Stimulated activated effector memory CD8-positive, alpha-beta T cell treated with anti-CD3 and anti-CD28 coated beads, Interleukin-12 subunit alpha, Interleukin-12 subunit beta, amount 100 ng/mL, for 72 hours (primary cell): ENCODE measurements at places on chromosomes 12 and 14.

- no peak for DNase-seq
Observed at GRCh38 chr12:93325855-93326254, 51.9 kb upstream of the NUDT4 start.

DNA sequence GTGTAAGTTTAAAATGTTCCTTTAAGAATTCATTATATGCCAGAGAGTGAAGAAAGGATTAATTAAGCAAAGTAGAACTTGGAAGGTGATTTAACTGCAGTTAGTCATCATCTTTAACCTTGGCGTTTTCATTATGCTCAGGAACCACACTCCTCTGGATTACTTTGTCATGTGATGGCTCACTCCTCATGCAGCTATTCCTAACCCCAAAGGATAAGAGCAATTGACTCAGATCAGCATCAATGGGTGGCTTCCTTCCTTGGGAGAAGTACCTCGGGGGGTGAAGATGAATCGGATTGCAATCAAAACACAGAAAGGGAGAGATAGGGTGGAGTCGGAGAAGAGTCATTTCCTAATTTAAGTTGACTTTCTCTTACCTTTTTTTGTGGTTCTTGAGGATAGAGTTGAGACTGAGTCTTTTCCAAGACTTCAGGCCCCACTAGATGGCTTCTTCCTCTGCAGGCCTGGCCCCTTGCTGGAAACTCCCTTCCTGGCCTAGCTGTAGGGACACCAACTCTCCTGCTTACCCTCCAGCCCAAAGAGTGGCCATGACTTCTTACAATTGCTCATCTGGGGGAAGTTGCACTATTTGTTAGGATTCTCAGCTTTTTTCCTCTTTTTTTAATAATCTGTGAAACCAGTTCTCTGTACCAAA is 238.6 kb upstream of the DDHD1 start:
- no peak for DNase-seq

GRCh38 chr12:14984766-14985285 is 12.0 kb downstream of the PDE6H start:
- DNase-seq: no peak

- DNase-seq: no peak
Observed at GRCh38 chr14:94161981-94162380, 12.1 kb upstream of the PPP4R4 start.

DNA sequence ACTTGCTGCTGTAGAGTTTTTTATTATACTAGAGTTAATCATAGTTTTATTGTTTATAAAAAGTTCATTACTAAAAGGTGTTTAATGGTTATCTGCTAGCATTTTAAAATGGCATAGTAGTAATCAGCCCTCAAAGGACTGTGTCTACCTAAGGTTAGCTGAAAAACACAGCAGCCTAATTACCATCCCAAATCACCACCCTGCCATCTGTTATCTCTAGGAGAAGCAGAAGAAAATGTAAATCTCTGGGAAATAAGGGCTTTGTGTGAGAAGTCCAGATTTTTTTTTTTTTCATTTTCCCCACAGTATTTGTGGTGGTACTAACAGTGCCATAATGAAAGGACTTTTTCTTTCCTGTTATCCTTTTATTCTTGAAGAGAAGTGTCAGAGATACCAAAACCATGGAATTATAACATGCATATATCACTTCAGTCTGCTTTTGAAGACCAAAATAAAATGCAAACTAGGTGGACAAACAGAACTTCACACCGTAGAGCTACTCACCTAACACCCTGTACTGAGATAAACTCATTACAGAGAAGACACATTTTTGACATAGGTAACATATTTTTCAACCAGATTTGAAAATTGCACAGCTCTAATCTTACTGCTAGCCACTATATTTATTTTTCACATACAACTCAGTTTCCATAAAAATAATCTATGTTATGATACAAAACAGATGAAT is 876.2 kb downstream of the C12orf50 start:
- DNase-seq: no peak

DNA sequence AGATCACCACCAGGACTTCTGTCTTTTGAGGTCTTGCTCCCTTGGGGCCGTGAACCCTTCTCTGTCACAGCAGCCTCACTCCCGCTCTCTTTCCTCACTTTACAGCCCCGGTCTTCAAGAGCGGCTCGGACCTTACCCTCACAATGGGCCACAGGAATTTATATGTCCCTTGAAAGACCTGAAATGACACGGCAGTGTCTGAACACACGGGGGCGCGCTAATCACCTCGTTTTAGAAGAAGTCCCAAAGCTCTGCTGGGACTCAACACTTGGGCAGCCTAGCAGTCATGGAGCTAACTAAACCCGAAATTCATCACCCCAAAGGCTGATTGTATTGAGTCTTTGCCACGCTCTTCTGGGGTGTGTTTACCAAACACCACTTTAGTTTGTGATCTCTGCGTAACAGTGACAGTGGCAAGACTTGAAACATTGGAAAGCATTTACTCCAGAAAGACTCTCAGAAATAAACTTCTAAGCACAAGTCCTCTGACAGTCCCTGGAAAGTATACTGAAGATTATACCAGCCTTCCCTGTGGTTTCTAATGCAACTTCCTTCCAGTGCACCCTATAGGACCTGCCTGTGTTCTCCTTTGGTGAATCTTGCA is 29.0 kb downstream of the SERPINA11 start:
- DNase-seq: peak; percentile 5

GRCh38 chr12:64678248-64678647 is 68.0 kb downstream of the RASSF3 start:
- no peak for DNase-seq

DNA sequence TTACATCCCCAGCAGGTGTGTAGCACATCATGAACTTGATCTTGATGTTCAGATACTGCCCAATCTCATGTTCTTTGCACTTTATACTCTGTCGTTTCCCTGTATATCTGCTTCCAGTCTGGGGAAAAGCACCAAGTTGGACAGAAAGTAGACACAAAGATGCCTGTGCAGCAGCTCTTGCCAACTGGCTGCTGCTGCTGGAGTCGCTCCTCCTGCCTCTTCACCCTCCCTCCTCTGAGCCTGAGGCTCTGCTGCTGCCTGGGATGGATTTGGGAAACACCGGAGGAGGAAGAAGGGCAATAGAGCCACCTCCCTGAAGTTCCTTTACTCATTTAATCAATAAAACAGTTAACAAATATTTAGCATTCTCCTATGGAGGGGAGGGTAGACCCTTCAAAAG is 32.4 kb downstream of the ADCK1 start:
- DNase-seq: no peak

GRCh38 chr14:23620177-23620702 is 15.9 kb upstream of the DHRS2 start:
- DNase-seq: no peak

DNA sequence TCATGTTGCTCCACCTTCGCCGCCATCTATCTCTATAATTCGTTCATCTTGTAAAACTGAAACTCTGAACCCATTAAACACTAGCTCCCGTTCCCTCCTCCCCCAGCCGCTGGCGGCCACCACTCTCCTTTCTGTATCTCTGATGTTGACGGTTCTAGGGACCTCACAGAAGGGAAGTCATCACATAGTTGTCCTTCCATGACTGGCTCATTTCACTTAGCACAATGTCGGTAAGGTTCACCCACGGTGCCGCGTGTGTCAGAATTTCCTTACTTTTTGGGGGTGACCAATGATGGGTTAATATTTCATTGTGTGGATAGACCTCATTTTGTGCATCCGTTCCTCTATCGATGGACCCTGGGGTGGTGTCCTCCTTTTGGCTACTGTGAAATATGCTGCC is 2.0 kb upstream of the CACNA2D4 start:
- DNase-seq: peak; percentile 26

- DNase-seq: no peak
Observed at GRCh38 chr12:89470741-89471509, 53.7 kb downstream of the GALNT4 start.

DNA sequence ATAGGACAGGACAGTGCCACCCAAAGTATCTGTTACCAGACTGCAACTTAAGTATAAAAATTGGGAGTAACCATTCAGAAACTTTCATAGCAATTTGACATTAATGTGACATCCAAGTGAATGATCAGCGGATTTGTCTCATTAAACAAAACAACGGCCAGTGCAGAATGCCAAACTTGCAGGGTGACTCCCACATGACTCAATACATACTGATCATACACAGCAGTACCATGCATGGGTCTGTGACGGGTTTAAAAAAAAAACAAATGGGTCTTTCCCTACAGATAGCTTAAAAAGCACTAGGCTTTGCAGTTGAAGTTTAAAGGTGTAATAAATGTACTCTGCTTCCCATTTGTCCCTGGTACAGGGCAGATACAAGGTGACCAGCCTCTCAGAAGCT is 116.6 kb downstream of the SLC35F4 start:
- no peak for DNase-seq

DNA sequence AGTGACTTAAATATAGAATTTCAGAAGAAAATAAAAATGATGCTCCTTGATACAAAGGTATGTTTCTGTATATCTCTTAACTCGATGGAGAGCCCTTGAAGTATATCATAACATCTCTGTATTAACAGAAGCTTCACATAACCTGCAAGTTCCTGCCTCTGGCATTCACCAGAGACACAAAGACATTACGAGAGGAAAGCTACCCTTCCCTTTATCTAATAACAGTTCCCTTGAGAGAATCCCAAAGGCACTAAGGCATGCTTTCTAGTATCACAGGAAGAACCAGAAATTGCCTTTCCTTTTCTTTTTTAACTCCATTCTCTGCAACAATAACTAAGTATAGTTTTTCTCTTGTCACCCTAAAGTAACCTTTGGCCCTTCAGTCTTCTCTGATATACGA is 164.5 kb downstream of the MGAT4C start:
- DNase-seq: no peak

GRCh38 chr12:132617822-132618682 is 524 bp upstream of the P2RX2 start:
- DNase-seq: no peak

- DNase-seq: no peak
Observed at GRCh38 chr14:31968107-31968810, 108.8 kb upstream of the ARHGAP5 start.

- no peak for DNase-seq
Observed at GRCh38 chr12:95118138-95118787, 44.8 kb upstream of the NR2C1 start.

DNA sequence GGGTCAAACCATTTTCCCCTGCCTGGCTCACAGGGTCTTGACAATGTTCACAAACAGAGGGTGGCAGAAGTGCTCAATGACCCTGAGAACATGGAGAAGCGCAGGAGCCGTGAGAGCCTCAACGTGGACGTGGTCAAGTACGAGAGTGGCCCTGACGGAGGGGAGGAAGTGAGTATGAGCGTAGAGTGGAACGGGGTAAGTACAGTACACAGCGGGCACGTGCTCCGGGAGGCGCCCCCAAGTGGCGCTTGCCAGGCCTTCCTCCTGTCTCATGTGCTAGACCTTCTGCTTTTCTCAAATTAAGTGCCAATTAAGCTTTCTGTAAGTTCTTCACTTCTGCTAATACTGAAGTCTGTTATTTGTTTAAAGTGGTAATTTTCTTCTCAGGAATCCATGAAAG is 35.9 kb downstream of the XRCC3 start:
- DNase-seq: no peak

- no peak for DNase-seq
Observed at GRCh38 chr12:20493934-20494333, 125.6 kb downstream of the PDE3A start.

DNA sequence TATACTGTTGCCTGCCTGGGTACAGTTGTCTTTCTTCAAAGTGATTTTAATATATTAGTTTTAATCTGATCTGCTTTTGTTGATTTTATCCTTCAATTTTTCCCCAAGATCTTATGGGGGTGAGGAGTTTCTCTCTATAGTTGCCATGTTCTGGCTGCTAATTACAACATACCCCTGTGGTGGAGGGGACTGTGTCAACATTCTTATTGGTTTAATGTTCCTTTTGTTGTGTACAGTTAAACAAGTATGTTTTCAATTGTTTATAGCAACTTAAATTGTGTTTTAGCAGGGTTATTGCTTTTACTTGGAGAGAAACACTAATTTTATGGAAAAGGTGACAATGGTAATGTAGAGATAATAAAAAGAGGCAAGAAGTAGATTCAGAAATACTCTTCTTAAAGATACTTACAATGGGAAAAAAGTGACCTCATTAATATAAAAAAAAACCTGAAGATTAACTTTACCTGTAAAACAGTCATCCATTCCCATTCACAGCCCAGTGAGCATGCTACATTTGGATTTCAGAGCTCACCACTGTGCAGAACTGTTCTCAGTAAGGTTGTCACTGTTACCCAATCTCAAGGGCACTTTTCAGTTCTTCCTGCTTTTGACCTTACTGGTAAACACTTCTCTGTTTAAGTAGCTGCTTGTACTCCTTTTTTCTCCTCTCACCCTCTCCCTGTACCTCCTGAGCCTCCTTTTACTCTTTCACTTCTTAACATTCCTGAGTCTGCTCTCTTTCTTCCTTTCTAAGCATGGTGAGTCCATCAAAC is 8.1 kb upstream of the LRRK2 start:
- DNase-seq: no peak

DNA sequence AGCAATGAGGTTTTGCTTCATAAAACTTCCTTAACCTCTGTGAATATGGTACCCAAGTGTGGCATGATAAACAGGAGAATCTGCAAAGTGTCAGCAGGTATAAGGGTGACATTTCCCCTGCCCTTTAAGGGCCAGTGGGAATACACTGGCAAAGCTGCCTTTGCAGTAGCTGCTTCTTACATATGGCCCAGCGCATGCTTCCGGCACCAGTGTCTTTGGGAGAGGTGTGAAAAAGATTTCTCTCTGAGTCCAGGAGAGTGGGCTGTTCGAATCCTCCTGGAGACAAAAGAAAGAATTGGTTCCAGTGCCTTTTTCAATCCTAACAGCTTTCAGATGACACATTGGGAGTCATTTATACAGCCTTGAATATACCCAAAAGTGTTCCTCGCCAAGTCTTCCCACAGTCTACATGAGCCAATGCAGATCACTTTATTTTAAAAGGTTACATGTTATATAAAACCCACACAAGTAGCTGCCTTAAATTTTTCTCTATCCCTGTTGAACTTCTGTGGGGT is 437.7 kb downstream of the PRKD1 start:
- no peak for DNase-seq

DNA sequence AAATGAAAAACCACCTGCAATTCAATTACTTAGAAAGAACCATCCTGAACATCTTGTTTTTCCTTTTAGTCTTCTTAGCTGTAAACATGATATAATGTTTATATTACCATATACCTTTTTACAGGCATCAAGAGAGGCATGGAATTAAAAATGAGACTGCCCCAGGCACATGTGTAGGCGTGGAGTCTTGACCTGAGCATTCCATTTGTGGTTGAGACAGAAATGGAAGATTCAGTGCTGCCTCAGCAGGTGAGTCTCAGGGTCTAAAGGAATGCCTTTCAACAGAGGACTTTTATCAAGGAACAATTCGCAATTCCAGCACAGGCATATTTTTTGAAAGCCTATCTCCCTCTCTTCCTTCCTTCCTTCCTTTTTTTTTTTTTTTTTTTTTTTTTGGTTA is 8.0 kb upstream of the NANOGNB start:
- no peak for DNase-seq

DNA sequence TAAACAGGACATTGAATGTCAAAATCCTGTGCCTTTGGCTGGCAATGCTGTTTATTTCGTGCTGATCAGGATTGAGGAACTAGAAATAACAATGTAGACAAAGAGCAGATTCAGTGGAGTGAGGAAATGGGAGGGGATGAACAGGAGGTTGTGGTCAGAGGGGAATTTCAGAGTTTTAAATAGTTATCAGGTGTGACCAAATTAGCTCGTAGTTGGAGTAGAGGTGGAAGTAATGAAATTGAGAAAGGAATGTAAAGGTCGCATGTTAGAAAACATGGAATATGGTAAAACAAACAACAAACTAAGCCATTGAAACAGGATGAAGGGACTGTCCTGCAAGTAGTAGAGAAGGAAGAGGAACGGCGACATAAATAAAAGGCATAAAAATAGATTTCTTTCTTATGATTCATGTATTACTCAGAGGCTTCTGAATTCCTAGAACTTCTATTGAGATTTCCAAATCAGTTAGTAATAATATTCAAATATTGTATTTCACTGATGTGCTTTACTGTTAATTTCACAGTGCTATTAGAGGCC is 9.5 kb upstream of the SAV1 start:
- no peak for DNase-seq
